ENCODE measurements at places on chromosomes 7 and 10. TPM values are rescaled to one million over a fixed set of nuclear protein-coding genes. Genes with fewer than 3 reads are reported as not detected.

CYP3A4 gene
- not detected for total RNA-seq

PPP1R17 gene
- not detected for total RNA-seq

PLXNA4 gene
- total RNA-seq: 2.8 TPM

HHEX gene
- 1.3 TPM for total RNA-seq

EPHA1 gene
- total RNA-seq: not detected

CYP26C1 gene
- 0.16 TPM for total RNA-seq

CDC14C gene
- 0.16 TPM for total RNA-seq

LOXL4 gene
- total RNA-seq: 93.3 TPM

LEP gene
- total RNA-seq: 4.1 TPM

FAM25A gene
- not detected for total RNA-seq

THSD7A gene
- total RNA-seq: 0.49 TPM

AKR1C8 gene
- total RNA-seq: not detected

NUTM2A gene
- 0.49 TPM for total RNA-seq

DKK1 gene
- 11.9 TPM for total RNA-seq

VWDE gene
- total RNA-seq: not detected

TMEM254 gene
- 11.2 TPM for total RNA-seq

GOLGA7B gene
- total RNA-seq: under 0.01 TPM

NEUROD6 gene
- not detected for total RNA-seq

RAB19 gene
- total RNA-seq: not detected

FAM25C gene
- not detected for total RNA-seq

ABI1 gene
- 77.7 TPM for total RNA-seq

RBM48 gene
- 7.8 TPM for total RNA-seq

CCDC172 gene
- not detected for total RNA-seq

TMEM229A gene
- not detected for total RNA-seq

BMPR1A gene
- 87.5 TPM for total RNA-seq

WIPF3 gene
- total RNA-seq: not detected

ENTPD7 gene
- total RNA-seq: 43.5 TPM

ARID5B gene
- total RNA-seq: 139 TPM

HMX2 gene
- not detected for total RNA-seq

LRRC17 gene
- total RNA-seq: 4.9 TPM

WAPL gene
- 39.8 TPM for total RNA-seq

STOX1 gene
- 0.12 TPM for total RNA-seq

HECTD2 gene
- 15.6 TPM for total RNA-seq

MARVELD1 gene
- total RNA-seq: 68.2 TPM

CCNJ gene
- total RNA-seq: 7.6 TPM

HOXA5 gene
- not detected for total RNA-seq

LAMB4 gene
- total RNA-seq: 0.24 TPM

FAM131B gene
- 1.3 TPM for total RNA-seq

WNT16 gene
- 5.7 TPM for total RNA-seq

OR2A5 gene
- not detected for total RNA-seq

SCRN1 gene
- 95.6 TPM for total RNA-seq

TDRD1 gene
- total RNA-seq: 4.7 TPM

SKIDA1 gene
- total RNA-seq: 2.8 TPM

HTR5A gene
- total RNA-seq: not detected

CTAGE6 gene
- 0.97 TPM for total RNA-seq

NAT16 gene
- total RNA-seq: not detected

TEX47 gene
- total RNA-seq: not detected

RPP30 gene
- 25.5 TPM for total RNA-seq

FFAR4 gene
- total RNA-seq: not detected

ASIC3 gene
- 0.12 TPM for total RNA-seq

DNA2 gene
- 3.4 TPM for total RNA-seq

SPAM1 gene
- total RNA-seq: not detected

PVRIG gene
- total RNA-seq: not detected

EPHB4 gene
- 111 TPM for total RNA-seq

GNGT1 gene
- not detected for total RNA-seq

CLRN3 gene
- not detected for total RNA-seq
